ENCODE measurements at places on chromosomes 4 and X. TPM values are rescaled to one million over a fixed set of nuclear protein-coding genes. Genes with fewer than 3 reads are reported as not detected.

ADGRL3 gene
- total RNA-seq: not detected

FGFBP1 gene
- not detected for total RNA-seq

CENPVL2 gene
- total RNA-seq: not detected

THAP9 gene
- total RNA-seq: 3.1 TPM

GAGE12J gene
- not detected for total RNA-seq

DNA sequence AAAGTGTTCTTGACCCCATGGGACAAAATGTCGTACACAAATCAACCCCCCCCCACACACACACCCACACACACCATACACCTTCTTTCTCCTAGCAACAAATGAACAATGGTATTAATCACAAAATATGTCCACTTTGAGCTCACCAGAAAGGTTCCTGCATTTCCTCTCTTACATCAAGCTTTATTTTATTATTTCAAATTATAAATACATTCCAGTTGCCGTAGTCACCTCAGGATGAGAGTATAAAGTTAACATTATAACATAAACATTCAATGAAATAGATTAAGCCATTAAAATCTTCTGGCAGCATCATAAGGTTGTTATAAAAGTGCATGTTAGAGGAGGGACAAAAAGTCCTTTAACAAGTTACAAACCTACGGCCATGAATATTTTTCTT lies 7.3 kb downstream of the XK start:
- DNase-seq: no peak

GRCh38 chr4:170193496-170193895 lies 103.7 kb upstream of the AADAT start:
- DNase-seq: no peak

- no peak for DNase-seq
Measured at GRCh38 chrX:112751076-112751475, 71.3 kb upstream of the LHFPL1 start.

DNA sequence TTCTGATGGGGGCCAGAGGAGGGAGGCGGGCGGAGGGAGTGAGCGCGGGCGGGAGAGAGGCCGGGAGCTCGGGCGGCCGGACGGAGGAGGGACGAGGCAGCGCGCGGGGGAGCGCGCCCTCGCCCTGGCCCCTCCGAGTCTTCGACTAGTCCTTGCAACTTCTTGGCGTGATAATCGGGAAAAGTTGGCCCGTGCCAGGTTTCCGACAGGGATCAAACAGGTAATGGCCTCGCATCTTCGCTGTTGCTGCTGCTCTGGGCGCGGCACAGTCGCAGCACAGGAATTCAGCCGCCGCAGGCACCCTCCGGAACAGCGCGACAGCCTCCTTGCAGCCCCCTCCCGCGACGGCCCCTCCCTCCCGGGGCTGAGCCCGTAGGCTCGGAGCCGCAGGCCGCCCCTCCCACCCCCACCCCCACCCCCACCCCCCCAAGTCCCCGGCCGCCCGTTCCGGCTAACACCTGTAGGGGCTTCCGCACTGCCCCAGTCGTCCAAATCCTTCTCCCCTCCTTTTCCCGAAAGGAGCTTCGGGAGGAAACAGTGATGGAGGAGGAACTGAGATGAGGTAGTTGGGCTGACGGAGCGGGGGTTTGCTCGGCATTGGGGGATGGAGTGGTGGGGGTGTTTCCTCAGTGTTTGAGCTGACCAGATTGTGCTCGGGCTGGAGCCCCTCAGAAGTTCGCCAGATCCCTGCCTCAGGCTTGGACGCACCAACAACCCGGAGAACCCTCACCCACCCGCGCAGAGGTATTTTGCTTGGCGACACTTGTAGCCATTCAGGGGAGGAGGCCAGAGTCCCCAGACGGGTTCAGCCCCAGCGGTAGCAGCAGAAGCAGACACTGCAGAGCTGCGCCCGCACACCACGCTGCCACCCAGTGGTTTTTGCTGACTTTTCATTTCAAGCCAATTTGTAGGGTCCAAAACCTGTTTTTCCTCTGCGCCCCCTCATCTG lies at the start of gene FGF13:
Gene FGF13, minus strand, starts transcription at position 319 of the 949 bp plus-strand sequence. CDS start 714 bp downstream, outside the sequence.
- no peak for DNase-seq

DNA sequence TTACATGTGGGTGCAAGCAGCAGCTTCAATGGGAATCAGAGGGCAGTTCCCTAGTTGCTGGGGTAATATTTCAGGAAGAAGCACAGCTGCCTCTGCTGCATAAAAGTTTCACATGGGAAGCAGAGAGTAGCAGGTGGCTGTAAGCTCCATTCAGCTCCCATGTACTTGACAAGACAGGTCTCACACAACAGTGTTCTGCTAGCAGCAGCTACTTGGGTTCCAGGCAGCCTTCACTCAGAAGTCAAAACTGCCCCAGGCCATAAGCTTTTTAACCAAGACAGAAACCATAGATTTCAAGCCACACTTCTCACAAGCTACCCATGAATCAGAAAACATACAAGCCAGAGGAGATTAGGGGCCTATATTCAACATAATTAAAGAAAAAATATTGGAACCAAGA lies 41.4 kb upstream of the SPIN2A start:
- DNase-seq: no peak

GRCh38 chr4:20532116-20532790 lies 168.0 kb upstream of the PACRGL start:
- DNase-seq: no peak

GRCh38 chr4:77117721-77118120 lies 39.3 kb upstream of the CCNG2 start:
- DNase-seq: no peak

GRCh38 chr4:136329042-136329662 lies 1203.1 kb downstream of the PCDH18 start:
- DNase-seq: no peak
